ENCODE measurements at places on chromosomes 12 and 14.

- peak; percentile 20 for DNase-seq
Measured at GRCh38 chr14:105375635-105376057, 22.7 kb upstream of the TEX22 start.

GRCh38 chr14:60710494-60710893 lies 13.7 kb downstream of the SIX4 start:
- no peak for DNase-seq

DNA sequence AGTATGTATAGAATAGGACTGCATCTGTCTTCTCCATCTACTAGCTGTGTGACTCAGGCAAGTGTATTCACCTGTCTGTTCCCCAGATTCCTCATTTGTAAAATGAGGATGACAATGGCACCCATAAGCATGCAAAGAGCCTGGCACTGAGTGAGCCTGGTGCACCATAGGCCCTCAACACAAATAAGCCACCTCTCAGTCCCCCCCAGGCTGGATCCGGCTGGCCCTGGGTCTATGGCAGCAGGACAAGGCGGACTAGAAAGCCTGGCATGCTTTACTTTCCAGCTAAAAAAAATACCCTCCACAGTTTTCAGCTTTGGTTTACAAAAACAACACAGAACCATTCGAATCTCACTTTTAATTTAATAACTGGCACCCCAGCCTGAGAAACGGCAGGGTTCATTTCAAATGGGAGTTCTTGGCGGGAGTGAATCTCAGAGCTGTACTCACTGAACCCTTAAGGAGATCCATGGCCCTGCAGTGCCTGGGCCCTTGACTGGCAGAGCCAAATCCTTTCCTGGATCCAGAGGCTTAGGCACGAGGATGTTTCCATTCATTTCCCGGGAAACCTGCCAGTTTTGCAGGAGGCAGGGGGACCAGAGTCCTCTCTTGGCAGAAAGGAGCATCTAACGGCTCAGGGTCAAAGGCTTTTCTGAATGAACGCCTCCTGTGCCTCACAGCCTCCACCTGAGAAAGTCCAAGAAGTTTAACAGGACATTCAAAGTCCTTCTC lies 17.7 kb downstream of the SYNE3 start:
- DNase-seq, result no peak

GRCh38 chr14:46574221-46574977 lies 77.2 kb downstream of the RPL10L start:
- DNase-seq, result no peak

- DNase-seq, result no peak
Measured at GRCh38 chr12:89833337-89834252, 125.0 kb upstream of the ATP2B1 start.

- peak; percentile 16 for DNase-seq
Measured at GRCh38 chr14:23299986-23300686, 2.5 kb downstream of the PPP1R3E start.

All from CD4-positive, alpha-beta T cell treated with Interleukin-17A for 1 hour (primary cell).